Stimulated activated CD4-positive, alpha-beta T cell treated with anti-CD3 and anti-CD28 coated beads, Interleukin-4, amount 100 ng/mL, for 48 hours (primary cell): ENCODE measurements at places on chromosomes 4 and X.

DNA sequence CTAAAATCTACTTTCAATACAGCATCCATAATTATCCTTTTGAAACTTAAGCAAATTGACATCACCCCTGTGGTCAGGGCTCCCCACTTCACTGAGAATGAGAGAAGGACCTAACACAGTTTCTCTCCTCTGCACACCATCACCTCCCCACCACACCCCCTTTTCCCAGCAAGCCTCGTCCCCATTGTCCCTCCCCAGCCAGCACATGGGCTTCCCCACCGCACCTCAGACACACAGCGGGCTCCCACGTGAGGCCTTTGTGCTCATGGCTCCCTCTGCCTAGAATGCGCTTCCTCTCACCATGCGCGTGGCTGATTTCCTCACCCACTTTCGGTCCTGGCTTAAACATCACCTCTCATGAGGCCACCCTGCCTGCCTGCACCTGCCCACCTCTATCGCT, 639.0 kb upstream of the FRG1 start:
- no peak for DNase-seq

DNA sequence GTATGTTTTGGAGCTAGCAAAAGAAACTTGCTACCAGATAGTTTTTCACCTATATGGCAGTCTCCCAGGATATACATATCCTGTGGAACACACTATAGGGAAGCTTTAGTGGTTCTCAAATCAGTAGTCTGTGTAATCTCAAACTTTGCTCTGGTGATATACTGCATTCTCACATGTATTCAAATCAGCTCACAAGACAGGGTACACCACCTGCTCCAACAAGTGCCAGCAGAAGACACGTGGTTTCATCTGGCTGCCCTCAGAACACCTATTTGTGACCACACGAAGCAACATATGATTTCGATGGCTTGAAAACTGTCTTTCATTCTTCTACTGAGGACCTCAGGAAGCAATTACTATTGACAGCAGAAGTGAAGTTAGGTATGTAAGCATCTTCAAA, 37.7 kb downstream of the BCLAF3 start:
- no peak for DNase-seq

- DNase-seq: no peak
Measured at GRCh38 chrX:78886550-78886949, 58.6 kb upstream of the P2RY10 start.

- DNase-seq: no peak
Measured at GRCh38 chrX:129791961-129792570, 12.3 kb downstream of the SASH3 start.

GRCh38 chrX:128676651-128677050, 624.4 kb upstream of the ACTRT1 start:
- no peak for DNase-seq

DNA sequence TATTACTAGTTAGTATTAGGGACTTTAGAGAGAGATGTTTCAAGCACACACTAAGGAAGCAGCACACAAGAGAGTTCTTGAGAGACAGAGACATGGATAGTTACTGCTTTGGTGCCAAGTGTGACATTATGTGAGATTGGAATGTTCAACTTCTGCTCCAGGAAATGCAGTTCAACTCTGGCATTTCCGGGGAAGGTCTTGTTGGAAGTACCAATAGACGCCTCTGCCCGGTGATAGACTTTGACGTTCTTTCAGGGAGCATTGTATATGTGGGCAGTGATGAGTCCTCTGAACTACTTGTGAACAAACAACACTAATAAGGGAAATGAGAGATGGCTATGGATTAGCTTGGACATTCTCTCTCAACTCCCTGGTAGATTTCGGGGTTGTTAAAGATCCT, 638.1 kb upstream of the BOD1L1 start:
- DNase-seq: no peak

DNA sequence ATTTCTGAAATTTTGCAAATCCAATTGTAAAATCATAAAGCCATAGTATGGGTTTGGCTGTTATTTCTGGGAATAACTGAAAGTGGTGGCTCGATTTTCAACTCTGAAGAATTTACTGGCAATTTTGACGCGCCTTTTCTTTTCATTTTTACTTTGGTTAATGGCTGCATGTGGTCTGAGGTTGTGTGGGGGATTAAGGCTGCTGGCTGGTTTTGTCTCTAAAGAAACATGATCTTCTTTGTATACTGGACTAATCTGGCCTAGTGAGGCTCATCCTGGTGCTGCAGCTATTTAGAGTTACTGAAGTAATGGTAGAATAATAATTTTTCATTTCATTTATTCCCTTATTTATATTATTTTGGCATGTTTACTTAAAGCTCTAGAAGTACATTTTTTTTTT, 164.0 kb downstream of the RNF150 start:
- DNase-seq: no peak

- no peak for DNase-seq
Measured at GRCh38 chr4:48266781-48267180, 2.9 kb downstream of the TEC start.

- DNase-seq: no peak
Measured at GRCh38 chr4:15658136-15658770, 3.1 kb upstream of the FBXL5 start.
